ENCODE measurements at places on chromosomes 3 and 15.

- DNase-seq: no peak
These were observed 136.8 kb downstream of the TPRG1 start for GRCh38 chr3:189308608-189309007.

DNA sequence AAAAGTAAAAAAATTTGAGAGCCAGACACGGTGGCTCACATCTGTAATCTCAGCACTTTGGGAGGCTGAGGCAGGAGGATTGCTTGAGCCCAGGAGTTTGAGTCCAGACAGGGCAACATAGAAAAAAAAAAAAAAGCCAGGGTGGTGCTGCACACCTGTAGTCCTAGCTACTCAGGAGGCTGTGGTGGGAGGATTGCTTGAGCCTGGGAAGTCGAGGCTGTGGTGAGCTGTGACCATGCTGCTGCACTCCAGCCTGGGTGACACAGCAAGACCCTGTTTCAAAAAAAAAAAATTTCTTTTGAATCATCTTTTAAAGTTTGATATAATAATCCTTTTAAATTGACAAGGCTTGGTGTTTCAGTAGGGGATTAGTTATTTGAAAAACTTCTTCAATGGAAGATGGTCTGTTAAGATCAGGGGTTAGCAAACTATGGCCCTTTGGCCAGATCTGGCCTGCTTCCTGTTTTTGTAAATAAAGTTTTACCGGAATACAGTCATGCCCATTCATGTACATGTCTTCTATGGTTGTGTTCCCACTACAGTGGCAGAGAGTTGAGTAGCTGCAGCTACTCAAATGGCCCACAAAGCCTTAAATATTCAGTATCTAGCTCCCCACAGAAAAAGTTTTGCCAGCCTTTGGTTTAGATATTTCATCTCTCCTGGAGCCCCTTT lies 28.9 kb downstream of the CDAN1 start:
- DNase-seq: no peak

GRCh38 chr3:46934498-46935167 lies 41.9 kb downstream of the CCDC12 start:
- no peak for DNase-seq

- no peak for DNase-seq
These were observed 323.8 kb upstream of the DNAJC19 start for GRCh38 chr3:181313335-181313734.

GRCh38 chr3:183161552-183162336 lies 790 bp downstream of the LAMP3 start:
- DNase-seq: peak; percentile 32

- DNase-seq: no peak
These were observed 74.3 kb upstream of the SCN5A start for GRCh38 chr3:38723569-38724391.

- DNase-seq: no peak
These were observed 45.2 kb downstream of the ZNF385D start for GRCh38 chr3:21705769-21706168.

- DNase-seq: no peak
These were observed 25.7 kb downstream of the DNAH12 start for GRCh38 chr3:57518276-57518915.

DNA sequence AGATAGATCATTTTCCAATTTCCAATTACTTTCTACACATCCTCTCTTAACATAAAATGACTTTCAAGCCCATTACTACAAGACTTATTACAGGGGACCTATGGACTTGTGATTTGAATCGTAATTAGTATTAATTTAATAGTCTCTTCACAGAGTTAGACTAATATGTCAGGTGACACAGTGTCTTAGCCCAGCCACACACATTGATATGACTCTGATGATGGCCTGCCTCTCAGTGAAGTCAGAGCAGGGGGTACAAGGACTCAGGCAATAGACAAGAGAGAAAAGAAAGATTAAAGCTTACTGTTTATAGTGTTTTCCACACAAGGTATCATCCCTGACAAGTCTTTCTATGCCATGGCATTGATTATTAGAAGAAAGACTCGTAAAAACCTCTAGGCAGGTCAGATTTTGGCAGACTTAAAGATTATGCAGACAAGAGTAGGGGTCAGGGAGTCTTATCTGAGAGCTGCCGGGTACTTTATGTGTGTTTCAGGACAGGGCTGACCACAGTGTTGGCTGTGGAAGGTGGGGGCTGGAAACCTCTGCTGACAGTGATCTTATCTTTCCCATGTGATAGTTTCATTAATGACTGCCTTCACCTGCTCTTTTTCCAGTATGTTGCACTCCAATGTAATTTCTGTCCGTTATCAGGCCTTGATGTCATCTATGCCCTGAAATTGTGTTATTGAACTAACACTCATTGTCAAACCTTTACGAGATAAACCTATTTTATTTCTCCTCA lies 50.1 kb downstream of the B3GALNT1 start:
- DNase-seq: no peak

- no peak for DNase-seq
These were observed 19.7 kb downstream of the PLD1 start for GRCh38 chr3:171790574-171790897.

DNA sequence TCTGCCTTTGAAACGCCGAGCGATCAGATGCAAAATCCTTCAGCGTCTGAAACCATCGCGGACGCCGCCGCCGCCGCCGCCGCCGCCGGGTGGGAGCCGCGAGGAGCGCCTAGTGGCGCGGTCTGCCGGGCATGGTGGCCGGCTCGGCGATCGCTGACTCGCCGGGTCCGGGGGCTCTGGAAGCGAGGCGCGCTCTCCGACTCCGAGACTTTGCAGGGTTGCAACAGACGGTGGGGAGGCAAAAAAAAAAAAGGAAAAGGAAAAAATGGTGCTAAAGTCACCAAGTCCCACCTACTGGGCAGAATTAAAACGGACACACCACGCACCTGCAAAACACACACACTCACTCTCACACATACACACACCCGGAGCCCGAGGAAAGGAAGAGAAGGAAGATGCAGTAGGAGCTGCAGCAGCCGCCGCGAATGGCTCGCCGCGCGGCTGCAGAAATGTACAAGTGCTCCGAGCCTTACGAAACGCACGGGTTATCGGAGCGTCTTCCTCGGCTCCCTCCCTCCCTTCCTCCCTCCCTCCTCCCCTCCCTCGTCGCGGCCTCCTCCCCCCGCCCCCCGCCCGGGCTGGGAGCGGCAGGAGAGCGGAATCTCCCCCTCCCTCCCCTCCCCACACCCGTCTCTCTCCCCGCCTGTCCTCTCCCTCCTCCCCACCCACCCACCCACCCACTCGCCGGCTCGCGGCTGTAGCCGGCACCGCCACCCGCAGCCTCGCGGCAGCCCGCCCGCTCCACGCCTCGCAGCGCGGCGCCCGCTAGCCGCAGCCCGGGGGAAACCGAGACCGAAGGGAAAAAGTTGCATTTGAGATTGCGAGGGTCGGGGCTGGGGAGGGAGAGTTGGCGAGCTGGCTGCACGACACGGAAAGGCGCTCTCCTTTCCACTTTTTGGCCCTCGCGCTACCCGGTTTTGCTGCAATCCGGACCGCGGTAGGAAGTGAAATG lies at the start of gene NTRK3:
NTRK3 (minus strand) TSS at position 461 of the 952 bp plus-strand sequence. CDS start 586 bp downstream, outside the sequence.
- DNase-seq: no peak

- DNase-seq: no peak
These were observed 12.5 kb downstream of the SH2D7 start for GRCh38 chr15:78104566-78105475.

DNA sequence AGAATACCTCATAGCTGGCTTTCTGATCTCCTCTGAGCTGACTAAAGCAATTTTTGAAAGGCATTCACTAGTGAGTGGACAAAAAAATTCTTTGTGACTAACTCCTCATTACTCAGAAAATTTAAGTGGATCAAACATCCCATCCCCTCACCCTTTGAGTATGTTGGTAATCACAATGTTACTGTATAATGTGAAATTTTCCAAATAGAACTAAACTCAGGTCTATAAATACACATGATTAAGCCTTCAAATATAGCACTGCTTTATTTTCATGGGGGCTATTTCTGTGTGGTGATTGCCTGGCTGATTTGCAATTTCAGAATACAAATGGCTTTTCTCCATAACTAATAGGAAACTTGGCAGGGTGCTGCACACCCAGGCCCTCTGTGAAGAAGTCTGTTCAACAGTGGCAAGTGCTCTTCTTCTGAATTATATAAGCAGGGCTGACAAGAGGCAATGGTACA lies 45.9 kb upstream of the ACTC1 start:
- no peak for DNase-seq

- no peak for DNase-seq
These were observed 30.5 kb downstream of the RSRC1 start for GRCh38 chr3:158140396-158140795.

- no peak for DNase-seq
These were observed 56.2 kb upstream of the DLG1 start for GRCh38 chr3:197354568-197355001.

GRCh38 chr15:52579852-52580251 lies 11.0 kb upstream of the ARPP19 start:
- no peak for DNase-seq

- no peak for DNase-seq
These were observed 106.3 kb downstream of the STAG1 start for GRCh38 chr3:136645915-136646314.

- DNase-seq: no peak
These were observed 494.8 kb downstream of the SHQ1 start for GRCh38 chr3:72353236-72354128.

DNA sequence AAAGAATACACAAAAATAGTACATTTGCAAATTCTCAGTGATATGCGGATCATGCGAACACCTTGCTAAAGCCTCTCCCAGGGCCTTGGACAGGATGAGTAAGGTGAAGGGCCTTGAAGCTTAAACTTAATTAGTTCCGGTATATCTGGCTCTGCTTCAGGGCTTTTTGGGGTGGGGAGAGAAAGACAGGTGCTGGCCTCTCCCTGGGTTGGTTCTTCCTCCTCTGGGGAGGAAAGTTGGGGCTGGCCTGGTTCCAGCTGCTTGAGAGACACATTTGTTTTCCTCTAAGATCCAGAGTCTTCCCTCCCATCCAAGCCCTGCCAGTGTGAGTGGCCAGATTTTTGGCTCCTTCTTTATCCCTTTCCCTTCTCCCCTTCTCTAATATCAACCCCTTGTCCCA lies 64.7 kb upstream of the EPHB3 start:
- DNase-seq: no peak

- DNase-seq: no peak
These were observed 71.3 kb downstream of the CLSTN2 start for GRCh38 chr3:140006331-140006730.

DNA sequence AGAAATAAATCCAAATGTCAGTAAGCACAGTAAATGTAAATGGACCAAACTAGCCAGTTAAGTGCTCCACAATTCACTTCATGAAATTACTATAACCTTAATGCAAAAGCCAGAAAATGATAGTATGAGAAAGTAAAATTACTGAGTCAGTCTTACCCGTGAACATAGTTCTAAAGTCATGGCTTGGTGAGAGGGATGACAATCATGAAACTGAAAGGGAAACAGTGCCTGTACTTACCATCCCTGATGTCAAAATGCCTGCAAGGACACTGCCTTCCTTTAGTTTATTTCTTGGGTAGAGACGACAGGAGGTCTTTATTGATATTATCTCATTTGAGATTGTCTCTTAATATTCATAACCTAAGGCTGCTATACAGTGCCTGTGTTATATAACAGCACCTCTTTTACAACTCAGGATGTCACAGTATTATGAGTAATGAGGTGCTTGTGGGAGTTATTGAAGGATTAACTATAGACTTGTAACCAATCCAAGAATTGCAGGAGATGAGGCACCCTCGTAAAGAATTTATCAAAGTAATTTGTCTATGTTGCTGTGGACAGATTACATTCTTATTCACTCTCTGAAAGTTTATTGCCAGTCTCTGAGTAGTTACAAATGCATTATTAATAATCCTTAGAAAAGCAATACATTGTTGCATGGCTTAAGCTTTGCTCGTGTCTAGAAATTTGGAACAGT lies 142.9 kb upstream of the BFSP2 start:
- no peak for DNase-seq

DNA sequence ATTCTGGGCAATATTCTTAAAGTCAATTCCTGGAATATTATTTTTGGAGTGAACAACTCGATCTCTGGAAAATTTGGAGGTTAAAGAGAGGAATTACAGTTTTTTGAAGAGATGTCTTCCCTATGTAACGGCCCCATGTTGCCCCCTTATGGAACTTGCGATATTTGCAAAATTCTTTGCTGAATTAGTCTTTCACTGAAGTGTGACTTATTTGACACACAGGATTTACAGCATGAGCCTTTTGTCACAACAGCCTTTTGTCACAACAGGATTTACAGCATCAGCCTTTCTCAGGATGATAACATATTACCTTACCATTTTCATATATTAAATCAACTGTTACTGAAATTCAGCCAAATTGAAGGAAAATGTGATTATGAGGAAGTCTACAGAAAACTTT lies 37.8 kb upstream of the SPTSSB start:
- peak; percentile 65 for DNase-seq

DNA sequence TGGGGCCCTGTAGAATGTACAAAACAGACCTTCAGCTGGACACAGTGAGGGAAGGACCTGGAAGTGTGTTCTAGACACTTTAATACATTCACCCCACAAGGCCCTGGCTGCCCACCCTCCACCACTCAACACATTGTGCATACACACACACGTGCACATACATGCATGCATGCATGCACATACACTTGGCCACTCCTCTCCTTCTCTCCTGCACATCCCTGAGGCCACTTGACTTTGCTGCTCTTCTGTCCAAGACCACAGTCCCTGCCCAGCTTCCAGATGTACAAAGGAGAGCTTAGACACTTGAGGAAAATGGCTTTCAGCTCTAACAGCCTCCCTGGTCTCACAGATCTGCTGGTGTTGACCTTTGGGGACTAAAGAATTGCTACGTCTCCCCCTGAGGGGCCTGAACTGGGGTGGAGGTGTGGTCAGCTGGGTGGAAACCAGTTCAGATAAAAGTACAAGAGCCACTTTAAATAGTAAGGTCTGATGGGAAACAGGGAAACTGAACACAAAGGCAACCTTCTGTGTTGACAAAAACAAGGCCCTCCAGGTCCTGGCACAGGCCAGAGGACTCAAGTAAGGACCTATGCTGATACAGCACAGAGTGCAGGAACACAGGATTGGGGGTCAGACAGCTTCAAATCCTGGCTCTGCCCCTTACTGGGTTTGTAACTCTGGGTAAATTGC lies 24.8 kb upstream of the NOX5 start:
- DNase-seq: no peak

DNA sequence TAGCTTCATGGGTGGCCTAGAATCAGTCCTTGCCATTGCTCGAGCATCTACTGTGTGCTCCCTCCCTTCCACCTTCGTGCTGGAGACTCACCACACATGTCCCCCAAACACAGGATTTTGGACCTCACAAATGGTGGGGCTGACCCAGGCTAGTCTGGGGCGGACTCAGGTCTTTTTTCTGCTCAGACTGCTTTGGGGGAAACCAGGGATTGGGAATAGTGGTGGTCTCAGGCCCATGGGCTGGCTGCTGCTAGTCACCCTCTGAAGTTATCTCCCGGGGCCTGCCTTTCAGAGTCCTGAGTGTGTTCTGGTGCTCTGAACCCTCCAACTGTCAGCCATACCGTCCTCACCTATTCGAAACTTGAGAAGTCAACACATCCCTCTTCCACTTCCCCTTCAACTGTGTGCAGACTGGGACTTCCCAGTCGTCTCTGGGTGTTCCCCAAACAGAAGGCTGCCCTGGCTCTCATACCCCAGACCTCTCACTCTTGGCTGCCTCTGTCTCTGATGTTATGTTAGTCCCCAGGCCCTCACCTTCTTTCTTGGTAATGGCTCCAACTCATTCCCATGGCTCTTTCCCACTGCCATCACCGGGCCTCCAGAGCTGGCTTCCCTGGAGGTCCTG lies 46.0 kb downstream of the PPCDC start:
- DNase-seq: peak; percentile 35

- DNase-seq: no peak
These were observed 14.5 kb downstream of the ARHGEF26 start for GRCh38 chr3:154135511-154136173.

All from CD4-positive, alpha-beta T cell treated with Interleukin-17A for 1 hour (primary cell).